NCI-H82 (cell line): ENCODE measurements at places on chromosomes 5 and 9.

DNA sequence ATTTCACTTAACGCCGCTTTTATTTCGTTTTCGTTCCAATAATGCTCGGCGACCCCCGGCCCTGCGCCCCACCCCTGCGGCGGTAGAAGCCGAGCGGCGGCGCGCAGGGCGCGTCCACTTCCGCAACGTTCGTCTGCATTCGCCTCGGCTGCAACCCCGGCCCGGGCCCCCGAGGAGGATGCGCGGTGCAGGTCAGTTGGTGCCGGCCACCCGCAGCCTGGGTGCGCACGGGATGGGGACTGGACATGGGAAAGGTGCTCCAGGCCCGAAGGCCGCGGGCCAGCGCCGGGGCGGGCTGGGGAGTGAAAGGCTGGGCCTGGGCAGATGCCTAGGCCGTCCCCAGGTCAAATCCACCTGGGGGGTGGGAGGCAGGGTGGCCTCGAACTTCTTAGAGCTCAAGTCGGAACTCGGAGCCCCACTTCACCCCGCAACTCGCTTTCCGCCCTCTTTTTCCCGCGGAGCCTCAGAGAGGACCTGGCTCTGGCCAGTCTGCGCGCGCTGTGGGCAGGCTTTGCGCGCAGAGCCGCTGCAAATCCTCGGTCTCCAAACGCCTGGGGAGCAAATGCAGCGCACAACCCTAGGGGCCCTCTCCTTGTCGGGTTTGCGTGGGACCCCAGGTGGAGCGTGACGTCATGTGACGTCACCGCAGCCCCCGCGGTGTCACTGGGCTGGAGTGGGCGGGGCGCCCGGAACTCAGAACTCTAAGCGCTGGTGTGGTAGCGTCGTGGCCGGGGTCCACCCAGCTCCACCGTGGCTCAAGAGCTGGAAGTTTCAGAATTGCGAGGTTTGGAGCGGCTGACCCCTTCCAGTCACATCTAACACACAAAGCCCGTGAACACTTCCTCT, 3.3 kb downstream of the TLX3 start:
- no peak for DNase-seq

- no peak for DNase-seq
Observed at GRCh38 chr5:39400713-39401578, 23.8 kb downstream of the DAB2 start.

- DNase-seq, result no peak
Observed at GRCh38 chr5:116652196-116652729, 77.6 kb upstream of the SEMA6A start.

- no peak for DNase-seq
Observed at GRCh38 chr9:19985081-19985480, 196.2 kb upstream of the SLC24A2 start.

- no peak for DNase-seq
Observed at GRCh38 chr5:72840041-72840440, 23.6 kb downstream of the TNPO1 start.
